ENCODE measurements at places on chromosomes 6 and 20.

DNA sequence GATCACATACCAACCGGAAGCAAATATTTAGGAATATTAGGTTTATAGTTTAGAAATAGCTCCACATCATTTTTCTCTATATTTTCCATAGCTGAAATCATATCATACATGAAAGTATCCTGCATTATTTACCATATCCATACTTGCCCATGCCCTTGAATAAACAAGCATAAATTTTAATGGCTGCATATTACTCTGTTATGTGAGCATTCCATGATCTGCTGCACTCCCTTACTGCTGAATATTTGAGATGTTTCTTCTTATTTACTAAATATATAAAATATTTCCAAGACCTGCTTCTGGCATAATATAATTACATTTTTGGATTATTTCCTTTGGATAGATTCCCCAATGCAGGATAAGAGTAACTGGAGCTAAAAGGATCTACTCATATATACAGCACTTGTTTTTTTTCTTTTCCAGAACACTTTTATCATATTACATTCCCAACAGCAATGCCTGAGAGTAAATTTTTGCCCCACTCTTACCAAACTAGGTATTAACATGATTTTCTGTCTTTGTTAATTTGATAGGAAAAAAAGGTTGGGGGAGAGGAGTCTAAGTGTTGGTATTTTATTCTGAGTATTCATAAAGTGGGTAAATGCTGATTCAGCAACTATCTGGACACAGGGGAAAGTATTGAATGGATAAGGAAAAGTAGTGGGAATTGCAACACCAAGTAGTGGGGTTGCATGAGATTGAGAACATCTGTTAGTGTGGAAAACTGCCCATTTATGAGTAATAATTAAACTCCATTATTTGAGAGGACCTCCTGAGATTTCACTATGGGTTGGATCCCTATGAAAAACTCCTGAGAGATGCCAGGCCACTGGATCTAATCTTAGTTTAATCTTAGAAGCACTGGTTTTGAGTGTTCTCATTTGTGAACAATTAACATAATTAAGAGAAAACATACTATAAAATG, 76.0 kb downstream of the MAN1A1 start:
- no peak for DNase-seq

DNA sequence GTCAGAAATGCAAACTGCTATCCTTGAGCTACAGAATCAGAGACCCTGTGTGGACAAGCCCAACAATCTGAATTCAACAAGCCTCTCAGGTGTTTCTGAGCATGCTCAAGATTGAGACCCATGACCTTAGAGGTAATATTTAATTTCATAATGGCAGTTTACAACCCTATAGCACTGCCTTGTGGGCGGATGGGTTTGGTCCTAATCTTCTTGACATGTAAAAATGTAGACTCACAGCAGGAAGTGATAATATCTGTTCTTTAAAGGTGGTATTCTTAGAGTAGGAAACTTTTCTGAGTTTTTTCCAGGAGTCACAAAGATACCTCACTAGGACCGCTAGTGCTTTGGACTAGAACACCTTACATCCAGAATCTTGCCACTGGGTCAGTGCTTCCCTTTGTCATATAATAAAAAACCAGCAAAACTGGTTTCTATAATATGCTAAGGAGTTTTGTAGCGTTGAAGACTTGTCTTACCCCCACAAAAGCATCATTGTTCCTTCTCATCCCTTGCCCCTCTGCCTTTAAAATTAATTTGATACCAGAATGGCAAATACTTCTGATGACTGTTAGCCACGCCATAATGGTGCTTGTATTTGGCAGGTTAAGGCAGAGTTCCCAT, 52.6 kb downstream of the E2F3 start:
- DNase-seq, result no peak

GRCh38 chr6:81491454-81492101, 260.9 kb downstream of the TENT5A start:
- no peak for DNase-seq

DNA sequence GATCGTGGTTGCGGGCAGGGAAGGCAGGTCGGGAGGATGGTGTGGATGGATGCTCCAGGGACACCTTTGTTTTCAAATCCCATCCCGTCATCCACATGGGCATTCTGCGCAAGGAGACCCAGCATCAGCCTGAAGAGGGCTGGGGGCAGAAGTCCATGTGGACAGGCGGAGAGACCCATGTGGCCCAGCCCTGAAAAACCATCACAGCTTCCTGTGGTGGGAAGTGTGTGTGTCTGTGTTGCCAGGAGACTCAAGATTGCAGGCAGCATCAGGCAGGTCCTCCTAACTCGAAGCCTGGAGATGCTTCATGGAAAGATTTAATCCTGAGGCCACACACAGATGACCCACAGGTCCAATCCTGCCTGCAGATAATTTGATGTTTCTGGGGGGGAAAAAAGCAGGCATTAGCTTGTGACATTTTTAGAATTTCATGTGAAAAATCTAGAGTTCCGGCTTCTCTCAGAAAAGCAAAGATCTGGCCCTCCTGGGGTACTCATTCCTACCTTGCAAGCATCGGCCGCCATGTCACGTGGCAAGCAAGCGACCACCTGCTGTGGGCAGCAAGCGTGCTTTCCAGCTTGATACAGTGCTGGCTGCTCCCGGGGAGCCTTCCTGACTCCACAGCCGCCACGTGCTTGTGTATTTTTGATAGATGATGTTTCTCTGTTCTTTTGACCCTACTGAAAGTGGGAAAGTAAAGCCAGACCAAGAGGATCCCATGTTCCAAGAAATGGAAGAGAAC, 25.8 kb downstream of the BCAS4 start:
- no peak for DNase-seq

DNA sequence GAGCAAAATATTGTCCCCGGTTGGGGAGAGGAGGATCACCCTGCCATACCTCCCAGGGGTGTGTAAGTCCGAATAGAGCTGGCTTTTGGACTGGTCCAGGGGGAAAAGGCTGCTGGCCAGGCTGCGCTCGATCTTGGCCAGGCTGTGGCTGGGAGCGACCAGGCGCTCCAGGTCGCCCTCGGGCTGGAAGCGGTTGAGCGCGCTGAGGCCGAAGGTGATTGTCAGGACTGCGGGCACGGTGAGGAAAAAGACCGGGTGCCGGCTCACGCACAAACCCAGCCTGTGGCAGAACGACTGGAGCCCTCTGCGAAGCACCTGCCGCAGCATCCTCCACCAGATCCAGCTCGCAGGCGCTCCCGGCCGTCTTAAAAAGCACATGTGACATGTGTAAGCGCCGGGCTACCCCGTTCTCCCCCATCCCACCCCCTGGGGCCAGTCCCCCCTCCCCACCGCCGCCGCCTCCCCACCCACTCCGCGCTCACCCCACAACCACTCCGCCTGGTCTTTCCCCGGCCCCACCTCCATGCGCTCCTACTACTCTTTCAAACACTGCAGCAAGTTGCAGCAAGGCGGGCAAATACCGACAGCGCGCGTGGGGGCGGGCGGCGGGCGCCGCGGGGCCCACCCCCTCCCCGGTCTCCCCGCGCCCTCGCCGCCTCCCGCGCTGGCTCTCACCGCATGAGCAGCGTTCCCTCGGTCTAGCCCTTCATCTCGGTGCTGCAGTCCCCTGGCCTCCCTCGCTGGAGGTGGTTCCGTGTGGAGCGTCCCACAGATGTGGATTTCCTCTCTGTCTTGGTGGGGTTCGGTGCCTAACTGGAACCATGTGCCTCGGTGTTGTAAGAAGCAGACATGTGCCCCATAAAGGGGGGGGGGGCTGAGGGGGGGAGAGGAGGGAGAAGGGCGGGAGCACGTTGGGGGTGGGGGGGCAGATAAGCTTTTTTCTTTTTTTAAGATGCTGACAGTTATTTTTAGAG, 42.4 kb downstream of the PTCHD4 start:
- no peak for DNase-seq

GRCh38 chr6:53547811-53548496, 3.1 kb upstream of the GCLC start:
- peak; percentile 83 for DNase-seq
